Caco-2 (cell line): ENCODE measurements at places on chromosomes 1 and 21.

DNA sequence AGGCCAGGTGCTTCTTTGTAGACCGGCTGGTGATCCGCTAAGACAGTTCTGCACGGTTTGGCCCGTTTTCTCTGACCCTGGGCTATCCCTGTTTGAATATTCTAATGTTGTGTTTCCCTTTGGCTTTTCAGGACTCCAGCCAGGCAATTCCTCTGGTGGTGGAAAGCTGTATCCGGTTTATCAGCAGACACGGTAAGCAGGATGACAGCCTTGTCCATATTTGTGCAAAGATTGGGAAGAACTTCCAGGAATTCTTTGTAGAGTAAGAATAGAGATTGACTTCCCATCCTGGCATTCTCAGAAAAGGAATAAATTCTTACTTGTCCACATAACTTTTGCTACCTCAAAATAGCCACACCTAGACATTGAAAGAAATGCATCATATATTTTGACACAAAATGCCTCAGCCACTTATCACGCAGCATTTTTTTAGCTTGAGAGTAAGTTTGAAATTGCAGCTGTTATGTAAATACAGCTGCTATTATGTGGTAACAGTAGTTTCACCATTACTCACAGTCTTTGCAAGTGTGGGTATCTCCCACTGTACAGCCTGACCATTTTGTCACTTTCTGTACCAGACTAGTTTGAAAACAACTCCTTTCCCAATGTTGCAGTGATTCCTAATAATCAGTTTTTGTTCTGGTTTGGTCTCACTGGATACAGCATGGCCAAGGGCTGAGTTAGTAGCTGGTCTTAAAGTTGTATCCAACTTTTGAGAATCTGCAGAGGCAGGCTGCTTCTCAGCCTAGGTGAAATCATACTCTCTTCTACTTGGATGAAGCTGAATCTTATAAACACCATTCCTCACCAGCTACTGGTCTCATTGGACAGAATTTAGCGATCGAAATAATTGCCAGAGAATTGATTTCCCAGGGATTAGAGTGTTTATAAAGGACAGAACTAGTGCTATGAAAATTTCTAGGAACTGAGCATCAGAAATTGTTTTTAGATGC, 40.0 kb upstream of the IKBKE start:
- H3K36me3 ChIP-seq: no peaks in the 10 kb centered on the region
- no peaks in the 10 kb centered on the region for H3K27me3 ChIP-seq
- peaks cover 8% of the 10 kb centered on the region; the same call in 1 of the 2 replicates for H3K4me1 ChIP-seq

DNA sequence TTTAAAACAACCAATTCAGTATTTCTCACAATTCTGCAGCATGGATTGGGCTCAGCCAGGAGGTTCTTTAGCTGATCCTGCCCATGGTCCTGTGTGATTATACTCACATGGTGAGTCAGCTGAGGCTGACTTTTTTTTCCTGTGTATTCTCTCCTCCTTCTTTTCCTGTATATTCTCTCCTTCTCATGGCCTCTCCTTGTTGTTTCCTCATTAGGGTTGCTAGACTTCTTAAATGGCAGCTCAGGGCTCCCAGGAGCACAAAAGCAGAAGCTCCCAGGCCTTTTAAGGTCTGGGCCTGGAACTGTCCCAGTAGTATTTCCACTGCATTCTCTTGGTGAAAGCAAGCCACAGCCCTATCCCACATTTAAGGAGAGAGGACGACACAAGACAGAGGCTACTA, 26.8 kb downstream of the VANGL1 start:
- H3K27me3 ChIP-seq: no peaks in the 10 kb centered on the region
- H3K36me3 ChIP-seq: peaks cover 3% of the 10 kb centered on the region
- DNase-seq: no peak
- no peak overlapping the region for H3K27ac ChIP-seq
- no peak overlapping the region for H3K4me3 ChIP-seq

- H3K27ac ChIP-seq: no peak overlapping the region
- H3K4me1 ChIP-seq: no peaks in the 10 kb centered on the region
- H3K27me3 ChIP-seq: no peaks in the 10 kb centered on the region
- no peaks in the 10 kb centered on the region for H3K36me3 ChIP-seq
- DNase-seq: peak; percentile 28
Observed at GRCh38 chr21:44441581-44442265, 13.6 kb upstream of the LRRC3 start.

GRCh38 chr1:241074507-241074906, 282.5 kb downstream of the RGS7 start:
- H3K36me3 ChIP-seq: no peaks in the 10 kb centered on the region
- H3K4me3 ChIP-seq: no peak overlapping the region
- no peaks in the 10 kb centered on the region for H3K4me1 ChIP-seq
- DNase-seq: no peak

DNA sequence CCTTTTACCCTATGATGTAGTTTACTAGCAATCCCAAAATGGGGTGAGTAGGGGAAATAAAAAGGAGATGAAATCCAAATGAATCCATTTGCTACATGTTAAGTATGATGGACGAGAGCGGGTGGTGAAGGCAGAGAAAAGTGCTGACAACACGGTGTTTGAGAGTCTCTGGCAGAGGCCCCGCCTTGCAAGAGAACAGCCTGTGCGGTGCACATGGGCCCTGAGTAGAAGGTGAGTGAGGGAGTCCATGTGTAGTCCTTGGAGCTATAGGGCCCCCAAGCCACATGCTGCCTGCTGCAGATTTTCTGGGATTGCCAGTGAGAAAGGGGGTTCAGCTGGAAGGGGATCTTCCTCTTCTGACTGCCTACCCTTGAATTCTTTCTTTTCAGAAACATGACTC, 177.1 kb downstream of the TNR start:
- no peak overlapping the region for H3K4me3 ChIP-seq
- H3K36me3 ChIP-seq: no peaks in the 10 kb centered on the region
- no peak overlapping the region for H3K27ac ChIP-seq

DNA sequence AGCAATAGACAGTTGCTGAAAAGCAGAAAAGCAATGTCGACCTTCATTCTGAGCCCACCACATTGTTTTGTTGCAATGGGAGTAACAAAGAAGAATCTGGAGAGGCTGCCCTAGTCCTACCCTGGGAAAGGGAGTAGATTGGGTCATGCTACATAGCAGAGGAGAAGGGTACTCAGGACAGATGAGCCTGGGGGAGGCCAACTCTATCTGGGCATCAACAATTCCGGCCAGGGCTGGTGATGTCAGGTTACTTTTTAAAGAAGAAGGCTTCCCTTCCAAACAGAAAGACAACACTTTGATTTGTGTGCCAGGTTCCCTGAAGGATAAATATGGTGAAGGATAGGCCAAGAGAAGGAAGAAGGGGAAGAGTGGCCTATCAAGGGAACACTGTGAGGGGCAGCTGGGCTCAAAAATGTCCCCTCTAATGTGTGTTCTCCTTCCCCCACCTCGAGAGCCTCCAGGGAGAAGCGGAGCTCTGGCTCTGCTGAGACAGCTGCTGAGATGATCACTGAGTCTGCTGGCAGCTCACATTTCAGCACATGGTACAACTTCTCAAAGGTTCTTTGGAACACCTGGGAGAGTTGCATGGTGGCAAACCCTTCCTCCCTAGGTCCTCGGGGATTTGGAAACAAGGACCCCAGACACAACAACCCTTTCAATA, 3.2 kb upstream of the ADIPOR1 start:
- H3K4me3 ChIP-seq: no peak overlapping the region
- no peaks in the 10 kb centered on the region; the same call in 1 of the 2 replicates for H3K27me3 ChIP-seq
- DNase-seq: no peak
- no peaks in the 10 kb centered on the region for H3K36me3 ChIP-seq

- peaks cover 20% of the 10 kb centered on the region for H3K4me1 ChIP-seq
- DNase-seq: no peak
- no peaks in the 10 kb centered on the region for H3K27me3 ChIP-seq
Observed at GRCh38 chr1:242206994-242207393, 208.1 kb upstream of the MAP1LC3C start.

- no peak for DNase-seq
- H3K4me1 ChIP-seq: no peaks in the 10 kb centered on the region
- H3K27ac ChIP-seq: no peak overlapping the region
- H3K36me3 ChIP-seq: no peaks in the 10 kb centered on the region
- H3K4me3 ChIP-seq: no peak overlapping the region
Observed at GRCh38 chr1:20426923-20427322, 59.1 kb downstream of the CAMK2N1 start.

DNA sequence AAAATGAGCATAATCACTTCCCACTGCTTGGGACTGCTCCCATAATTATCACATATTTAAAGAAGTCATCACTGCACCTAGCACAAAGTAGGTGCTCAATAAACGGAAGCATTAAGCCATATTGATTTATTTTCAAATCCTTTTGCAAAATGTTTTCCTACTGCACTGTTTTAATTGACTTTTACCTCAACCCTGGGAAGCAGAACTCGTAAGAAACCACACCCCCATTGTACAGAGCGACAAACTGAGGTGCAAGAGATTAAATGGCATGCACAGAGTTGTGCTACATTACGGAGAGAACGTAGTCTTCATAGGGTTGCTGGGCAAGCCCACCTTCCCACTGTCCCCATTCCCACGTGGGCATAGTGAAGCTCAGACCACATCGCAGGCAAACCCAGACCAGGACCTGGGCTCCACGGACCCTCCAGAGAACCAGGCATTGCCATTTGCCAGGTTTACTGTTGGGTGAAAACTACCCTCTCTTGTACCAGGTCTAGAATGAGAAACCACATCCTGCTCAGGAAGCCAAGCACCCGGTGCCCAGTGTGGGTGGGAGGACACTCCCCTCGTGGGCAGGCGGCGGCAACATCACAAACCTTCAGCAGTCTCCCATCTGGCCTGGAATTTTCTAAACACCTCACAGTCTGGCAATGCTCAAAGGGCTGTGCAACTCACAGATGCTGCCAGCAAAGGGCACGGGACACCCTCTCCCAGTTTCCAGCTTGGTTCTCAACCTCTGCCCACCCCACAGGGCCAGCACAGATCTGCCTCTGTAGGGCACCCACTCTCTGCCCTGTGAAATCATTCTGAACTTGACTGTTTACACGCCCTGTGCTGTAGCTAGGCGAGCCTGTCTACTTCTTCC, 8.2 kb downstream of the IFFO2 start:
- peak overlapping the region; percentile 61 for H3K27ac ChIP-seq
- H3K4me3 ChIP-seq: no peak overlapping the region
- H3K4me1 ChIP-seq: peaks cover 29% of the 10 kb centered on the region
- no peaks in the 10 kb centered on the region for H3K27me3 ChIP-seq
- no peaks in the 10 kb centered on the region for H3K36me3 ChIP-seq

DNA sequence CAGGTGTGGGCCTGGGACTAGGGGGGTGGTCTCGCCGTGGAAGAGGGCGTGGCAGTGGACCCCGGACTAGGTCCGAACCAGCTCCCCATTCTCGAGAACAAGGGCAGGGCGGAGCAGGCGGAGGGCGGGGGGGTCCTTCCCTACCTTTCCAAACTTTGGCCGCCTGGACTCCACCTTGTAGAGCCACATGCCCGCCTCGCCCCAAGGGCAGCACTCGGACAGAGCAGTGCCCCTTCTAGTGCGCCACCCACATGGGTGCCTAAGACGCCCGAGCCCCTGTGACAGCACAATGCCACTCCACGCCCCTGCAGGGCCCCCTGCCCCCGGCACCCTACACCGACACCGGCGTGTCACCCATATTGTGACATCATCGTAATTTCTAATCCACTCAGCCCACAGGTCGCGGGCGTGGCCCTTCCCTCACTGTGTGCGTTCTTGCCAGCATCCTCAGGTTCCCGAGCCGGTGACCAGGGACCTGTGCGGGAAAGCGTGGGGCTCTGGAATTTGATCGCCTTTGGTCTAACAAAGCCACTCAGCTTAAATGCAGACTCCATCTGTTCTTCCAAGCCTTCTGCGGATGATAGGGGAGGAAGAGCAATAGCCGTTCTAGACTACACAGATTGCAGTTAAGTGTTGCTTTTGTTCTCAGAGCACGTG, 553 bp upstream of the STMN1 start:
- H3K4me1 ChIP-seq: no peaks in the 10 kb centered on the region; the same call in 1 of the 2 replicates
- no peak for DNase-seq
- no peaks in the 10 kb centered on the region for H3K27me3 ChIP-seq
- peak overlapping the region; percentile 80 for H3K27ac ChIP-seq

- H3K27ac ChIP-seq: no peak overlapping the region
- no peaks in the 10 kb centered on the region for H3K4me1 ChIP-seq
- H3K27me3 ChIP-seq: no peaks in the 10 kb centered on the region
- H3K36me3 ChIP-seq: no peaks in the 10 kb centered on the region
- no peak for DNase-seq
- H3K4me3 ChIP-seq: no peak overlapping the region
Observed at GRCh38 chr1:4772294-4773010, 118.0 kb downstream of the AJAP1 start.

- no peak for DNase-seq
- no peak overlapping the region for H3K27ac ChIP-seq
- peaks cover 20% of the 10 kb centered on the region for H3K4me1 ChIP-seq
- H3K4me3 ChIP-seq: peak overlapping the region; percentile 48
- H3K27me3 ChIP-seq: no peaks in the 10 kb centered on the region
Observed at GRCh38 chr1:206506405-206507283, 687 bp upstream of the RASSF5 start.

DNA sequence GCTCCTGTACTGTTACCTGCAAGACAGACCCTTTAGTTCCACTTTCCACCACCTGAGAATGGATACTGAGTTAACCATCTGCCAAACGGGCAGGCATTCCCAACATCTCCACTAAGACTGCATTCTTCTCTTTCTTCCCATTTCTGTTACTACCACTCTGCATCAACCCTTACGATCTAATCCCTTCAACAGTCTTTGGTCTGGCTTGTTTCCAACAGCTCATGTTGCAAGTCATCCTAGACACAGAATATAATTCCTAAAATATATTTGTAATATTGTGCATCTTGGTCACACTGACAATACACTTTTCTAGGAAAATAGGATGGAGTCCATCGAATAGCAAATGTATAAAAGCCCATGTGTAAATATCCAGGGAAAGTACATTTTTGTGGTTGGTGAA, 166.7 kb downstream of the SIPA1L2 start:
- H3K4me3 ChIP-seq: no peak overlapping the region
- no peaks in the 10 kb centered on the region for H3K36me3 ChIP-seq
- no peaks in the 10 kb centered on the region for H3K27me3 ChIP-seq
- DNase-seq: no peak
- H3K4me1 ChIP-seq: peaks cover 18% of the 10 kb centered on the region

GRCh38 chr1:85240174-85240601, 19.3 kb downstream of the C1orf52 start:
- H3K4me1 ChIP-seq: peaks cover 30% of the 10 kb centered on the region
- no peaks in the 10 kb centered on the region for H3K36me3 ChIP-seq
- H3K27me3 ChIP-seq: no peaks in the 10 kb centered on the region

- peak overlapping the region; percentile 95 for H3K27ac ChIP-seq
- no peaks in the 10 kb centered on the region for H3K27me3 ChIP-seq
- no peak overlapping the region for H3K4me3 ChIP-seq
Observed at GRCh38 chr1:183273300-183273699, 87.2 kb downstream of the LAMC2 start.

DNA sequence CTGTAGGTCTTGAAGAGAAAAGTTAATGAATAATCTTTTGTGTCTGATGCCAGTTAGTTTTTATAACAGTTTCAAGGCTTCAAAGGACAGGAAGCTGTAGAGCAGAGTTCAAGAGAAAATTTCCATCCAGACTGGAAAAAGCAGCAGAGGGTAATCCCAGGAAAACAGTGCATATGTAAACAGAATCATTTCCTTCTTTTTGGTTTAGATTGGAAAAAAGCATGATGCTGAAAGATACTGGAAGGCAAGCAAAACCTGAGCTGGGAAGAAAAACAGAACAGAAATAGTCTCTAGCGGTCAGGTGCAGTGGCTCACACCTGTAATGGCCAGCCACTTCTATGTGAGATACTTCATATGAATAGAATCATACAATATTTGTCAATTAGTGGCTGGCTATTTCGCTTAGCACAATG, 71.9 kb downstream of the ZSWIM5 start:
- no peak overlapping the region for H3K4me3 ChIP-seq
- no peaks in the 10 kb centered on the region for H3K4me1 ChIP-seq
- H3K36me3 ChIP-seq: no peaks in the 10 kb centered on the region
- DNase-seq: no peak
